NCI-H82 (cell line): ENCODE measurements at places on chromosomes 6 and 20.

DNA sequence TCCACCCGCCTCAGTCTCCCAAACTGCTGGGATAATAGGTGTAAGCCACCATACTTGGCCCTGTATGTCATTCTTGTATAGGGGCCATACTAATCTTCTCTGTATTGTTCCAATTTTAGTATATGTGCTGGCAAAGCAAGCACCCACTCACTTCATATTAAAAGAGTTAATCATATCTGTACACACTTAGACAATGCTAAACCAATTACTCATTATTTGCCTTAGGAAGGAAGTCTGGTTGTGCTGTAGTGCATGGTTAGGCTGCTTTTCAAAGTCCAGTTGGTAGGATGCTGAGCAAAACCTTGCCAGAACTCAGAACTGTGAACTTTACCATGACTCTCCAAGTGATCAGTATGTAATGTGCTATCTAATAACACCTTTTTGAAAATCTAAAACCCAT, 88.6 kb downstream of the LIN28B start:
- DNase-seq = no peak

GRCh38 chr6:154878871-154879491, 116.1 kb upstream of the TIAM2 start:
- no peak for DNase-seq

- peak; percentile 53 for DNase-seq
These were observed 909 bp upstream of the NUDT3 start for GRCh38 chr6:34393191-34393965.

- DNase-seq = no peak
These were observed 73.5 kb upstream of the SCGN start for GRCh38 chr6:25578538-25578937.

GRCh38 chr6:87561017-87561416, 28.8 kb downstream of the RARS2 start:
- no peak for DNase-seq

- DNase-seq = no peak
These were observed 72.5 kb downstream of the ITCH start for GRCh38 chr20:34435589-34435988.

GRCh38 chr20:40941133-40941610, 87.5 kb upstream of the TOP1 start:
- DNase-seq = no peak

- peak; percentile 47 for DNase-seq
These were observed 43.2 kb upstream of the GABRR1 start for GRCh38 chr6:89260310-89260709.

GRCh38 chr20:38799203-38799602, 6.3 kb upstream of the PPP1R16B start:
- no peak for DNase-seq

DNA sequence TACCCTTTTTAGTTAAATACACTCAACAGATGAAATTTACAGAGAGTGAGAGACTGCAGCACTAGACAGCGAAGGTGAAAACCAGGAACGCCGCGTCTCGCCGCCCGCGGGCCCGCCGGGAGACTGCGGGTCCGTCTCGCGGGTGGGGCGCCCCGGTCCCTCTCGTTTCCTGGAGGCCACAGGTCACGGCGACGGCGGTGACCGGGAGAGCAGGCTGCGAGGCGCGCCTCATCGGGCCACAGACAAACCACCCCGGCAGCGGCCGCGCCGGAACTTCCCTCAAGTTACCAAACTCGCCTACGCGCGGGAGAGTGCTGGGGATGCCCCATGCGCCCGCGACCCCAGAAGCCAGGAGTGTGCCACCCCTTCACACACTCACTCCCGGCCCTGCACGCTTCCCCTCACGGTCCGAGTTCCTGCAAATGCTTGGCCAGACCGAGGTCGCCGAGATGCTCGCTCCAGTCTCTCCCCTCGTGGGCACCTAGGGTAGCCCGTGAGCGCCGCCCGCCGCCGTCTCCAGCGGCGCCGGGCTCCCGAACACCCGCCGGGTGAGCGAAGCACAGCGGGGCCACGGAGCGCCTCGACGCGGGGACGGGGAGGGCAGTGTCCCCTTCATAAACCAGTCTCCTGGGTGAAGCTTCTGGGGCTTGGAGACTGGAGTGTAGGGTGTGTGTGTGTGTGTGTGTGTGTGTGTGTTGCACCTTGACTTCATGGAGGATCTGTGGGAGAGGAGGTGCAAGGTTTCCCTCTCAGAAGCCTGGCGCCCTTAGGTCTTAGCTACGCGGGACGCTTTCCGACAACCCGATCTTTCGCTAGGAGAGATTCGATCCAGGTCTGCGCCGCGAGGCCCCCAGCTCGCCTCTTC, 1.4 kb downstream of the BACH2 start:
- DNase-seq = peak; percentile 49

DNA sequence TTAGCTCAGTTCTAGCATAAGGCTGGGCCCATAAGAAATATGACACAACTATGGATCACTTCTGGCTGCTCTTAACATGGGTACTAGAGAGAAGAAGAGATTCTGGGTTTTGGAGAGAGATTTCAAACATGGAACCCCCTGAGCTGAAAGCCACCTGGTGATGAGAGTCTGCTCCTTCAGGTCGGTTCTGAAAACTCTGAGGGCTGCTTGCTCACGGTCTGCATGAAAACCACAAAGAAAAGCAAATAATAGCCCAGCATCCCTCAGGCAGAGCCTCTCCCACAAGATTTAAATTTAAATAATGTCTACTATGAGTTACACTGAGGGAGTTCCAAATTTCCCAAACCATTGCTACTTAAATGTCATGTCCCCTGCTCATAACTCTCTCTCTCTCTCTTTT, 301.5 kb downstream of the BMP7 start:
- no peak for DNase-seq

DNA sequence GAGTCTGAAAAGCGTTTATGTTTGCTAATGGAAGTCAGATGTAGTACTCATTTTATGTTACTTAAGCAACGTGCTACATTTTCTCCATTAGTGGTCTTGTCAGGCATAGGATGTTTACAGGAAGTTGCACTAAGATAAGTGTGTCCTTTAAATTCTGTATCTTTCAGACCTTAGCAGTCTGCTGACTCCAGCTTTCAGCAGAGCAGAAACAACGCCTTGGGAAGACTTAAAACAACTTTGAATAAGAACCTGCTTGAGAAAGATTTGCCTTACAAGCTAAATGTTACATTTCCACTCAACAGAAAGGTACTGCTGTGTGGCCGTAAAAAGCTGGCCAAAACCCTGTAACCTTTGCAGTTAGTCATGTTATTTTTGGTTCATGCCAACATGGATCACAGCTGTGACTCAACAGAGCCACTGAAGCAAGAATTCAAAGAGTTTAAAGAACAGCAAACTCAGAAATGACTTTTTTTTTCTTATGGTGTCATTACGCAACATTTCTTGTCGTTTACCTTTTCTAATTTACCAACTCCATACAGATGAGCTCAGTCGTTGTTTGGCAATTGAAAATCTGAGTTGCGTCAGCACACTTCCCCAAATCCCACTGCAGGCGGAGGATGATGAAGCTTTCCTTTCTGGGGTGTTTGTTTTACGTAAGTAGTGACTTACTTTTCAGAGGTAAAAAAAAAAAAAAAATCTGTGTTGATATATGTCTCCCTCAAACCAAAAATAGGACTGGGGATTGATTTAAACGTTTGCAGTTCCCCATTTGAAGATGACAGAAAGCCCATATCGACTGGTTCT, 27.9 kb upstream of the BMP6 start:
- DNase-seq = no peak

GRCh38 chr6:43608807-43609206, 20.3 kb downstream of the GTPBP2 start:
- DNase-seq = no peak

- no peak for DNase-seq
These were observed 85.3 kb downstream of the DCDC2 start for GRCh38 chr6:24272553-24272952.

DNA sequence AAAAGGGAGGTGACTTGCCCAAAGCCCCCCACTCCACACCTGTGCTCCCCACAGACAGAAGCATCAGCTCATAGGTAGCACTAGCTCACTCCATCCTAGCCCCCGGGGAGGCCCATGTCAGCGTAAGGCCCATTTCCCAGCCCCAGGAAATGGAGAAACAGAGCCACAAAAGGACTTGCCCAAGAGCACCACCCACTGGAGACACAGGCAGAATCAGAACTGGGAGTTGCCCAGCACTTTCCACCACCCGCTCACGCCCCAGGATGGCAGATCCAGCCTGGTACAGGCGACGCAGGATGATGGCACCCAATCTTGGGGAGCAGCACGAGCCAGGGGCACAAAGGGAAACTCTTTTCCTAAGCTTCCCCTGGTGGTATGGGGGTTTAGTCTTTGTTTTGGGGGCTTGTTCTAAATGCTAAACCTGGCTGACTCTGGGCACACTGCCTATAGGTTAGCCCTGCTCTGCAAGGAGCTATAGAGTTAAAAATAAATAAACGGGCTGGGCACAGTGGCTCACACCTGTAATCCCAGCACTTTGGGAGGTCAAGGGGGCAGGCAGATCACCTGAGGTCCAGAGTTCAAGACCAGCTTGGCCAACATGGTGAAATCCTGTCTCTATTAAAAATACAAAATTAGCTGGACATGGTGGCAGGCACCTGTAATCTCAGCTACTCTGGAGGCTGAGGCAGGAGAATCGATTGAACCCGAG, 11.8 kb downstream of the C20orf203 start:
- DNase-seq = no peak

- peak; percentile 50 for DNase-seq
These were observed 151.6 kb upstream of the PTPRK start for GRCh38 chr6:128672023-128672422.

DNA sequence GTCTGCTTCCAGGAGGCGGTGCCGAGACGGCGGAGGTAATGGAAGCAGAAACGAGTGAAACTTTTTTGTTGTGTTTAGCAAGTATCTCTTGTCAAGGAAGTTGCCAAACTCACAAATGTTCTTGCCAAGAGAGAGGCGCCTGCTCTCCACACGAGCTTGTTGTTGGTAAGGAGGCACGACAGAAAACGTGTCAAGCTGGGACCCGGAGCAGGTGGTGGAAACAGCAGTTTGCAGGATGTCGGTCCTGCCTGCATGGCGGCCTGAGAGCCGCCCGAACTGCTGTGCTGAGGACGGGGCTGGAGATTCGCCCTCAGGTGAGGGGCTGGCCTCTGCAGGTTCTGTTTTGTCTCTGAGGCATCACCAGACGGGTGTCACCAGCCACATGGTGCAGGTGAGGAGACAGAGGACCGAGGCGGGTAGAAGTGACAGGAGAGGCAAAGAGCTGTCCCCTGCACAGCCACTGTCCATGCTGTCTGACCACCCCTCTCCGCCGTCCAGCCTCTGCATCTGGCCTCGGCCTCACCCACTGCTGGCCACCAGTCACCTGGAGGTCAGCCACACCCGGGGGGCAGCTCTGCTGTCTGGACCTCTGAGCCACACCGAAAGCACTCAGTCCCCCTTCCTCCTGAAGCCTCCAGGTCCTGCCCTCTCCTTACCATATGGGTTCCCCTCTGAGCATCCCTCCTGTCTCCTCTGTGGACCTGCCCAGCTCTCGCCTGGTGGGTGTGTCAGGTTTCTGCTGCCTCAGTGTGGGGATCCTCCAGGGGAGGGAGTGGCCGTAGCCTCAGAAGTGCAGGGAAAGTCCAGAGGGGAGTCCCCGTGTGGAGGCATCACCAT, 261.5 kb downstream of the TAF4 start:
- no peak for DNase-seq

- peak; percentile 61 for DNase-seq
These were observed 99.1 kb upstream of the KCNQ5 start for GRCh38 chr6:72522735-72523141.

GRCh38 chr6:125821825-125822281, 31.1 kb downstream of the NCOA7 start:
- DNase-seq = no peak

DNA sequence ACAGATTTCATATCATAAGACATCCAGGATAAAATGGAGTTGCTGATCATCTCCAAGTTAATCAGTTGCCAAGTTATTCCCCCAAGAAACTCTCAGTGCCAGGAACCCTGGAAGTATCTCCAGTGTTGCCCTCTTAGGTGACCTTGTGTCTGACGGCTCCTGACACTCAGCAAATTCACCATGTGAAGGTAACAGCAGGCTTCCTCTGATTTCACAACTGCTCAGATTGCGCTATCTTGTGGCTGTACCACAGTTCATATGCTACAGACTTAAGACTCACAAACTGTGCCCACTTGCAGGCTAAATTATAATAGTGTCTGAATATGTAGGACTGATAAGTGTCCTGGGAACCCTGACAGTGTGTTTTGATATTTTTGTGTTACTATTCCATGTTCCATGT, 186.6 kb upstream of the OPRM1 start:
- no peak for DNase-seq

DNA sequence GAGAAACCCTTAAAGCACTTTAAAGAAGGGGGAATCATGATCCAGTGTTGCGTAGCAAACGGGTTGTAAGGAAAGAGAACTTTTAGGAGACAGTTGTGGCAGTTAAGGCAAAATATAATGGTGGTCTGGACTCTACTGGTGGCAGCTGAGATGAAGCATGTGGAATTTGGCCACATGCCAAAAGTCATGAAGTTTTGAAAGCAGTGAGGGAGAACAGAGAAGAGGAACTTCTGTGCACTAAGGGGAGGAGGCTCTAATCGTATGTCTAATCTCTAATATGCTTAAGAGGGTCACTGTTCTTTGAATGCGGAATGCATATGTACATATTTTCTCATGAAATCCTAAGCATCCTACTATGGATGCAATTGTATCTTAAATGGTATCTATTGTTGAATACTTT, 91.5 kb downstream of the RIMS1 start:
- peak; percentile 54 for DNase-seq

DNA sequence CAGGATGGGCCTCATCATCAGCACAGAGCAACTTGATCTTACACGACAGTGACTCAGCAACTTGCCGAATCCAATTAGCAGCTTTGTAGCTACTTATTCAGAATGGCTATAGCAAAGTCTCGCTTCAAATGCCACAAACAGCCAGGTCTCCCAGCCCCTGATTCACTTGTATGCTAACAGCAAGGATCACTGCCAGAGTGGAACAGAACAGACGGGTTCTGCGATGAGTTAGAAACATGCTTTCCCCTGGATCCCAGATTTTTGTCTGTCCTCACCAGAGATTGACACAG, 254.4 kb downstream of the NRN1 start:
- peak; percentile 99 for DNase-seq

GRCh38 chr6:124577734-124578281, 384.4 kb upstream of the RNF217 start:
- no peak for DNase-seq

DNA sequence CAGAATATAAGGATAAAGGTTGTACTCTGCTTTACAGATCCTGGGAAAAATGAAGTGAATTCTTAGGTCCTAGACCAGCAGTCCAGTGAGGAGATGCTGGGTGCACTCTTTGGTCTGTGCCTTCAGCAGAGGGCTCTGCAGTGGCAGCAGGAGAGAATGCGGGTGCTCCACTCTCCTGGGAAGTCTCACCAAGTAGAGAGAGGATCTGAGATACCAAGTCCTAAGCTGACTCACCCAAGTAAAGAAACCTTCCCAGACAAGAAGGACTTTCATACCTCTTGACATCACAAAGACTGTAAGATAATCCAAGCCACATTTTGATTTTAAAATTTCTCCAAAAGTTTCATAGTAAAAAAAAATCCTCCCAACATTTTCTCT, 116.9 kb upstream of the EMILIN3 start:
- no peak for DNase-seq

DNA sequence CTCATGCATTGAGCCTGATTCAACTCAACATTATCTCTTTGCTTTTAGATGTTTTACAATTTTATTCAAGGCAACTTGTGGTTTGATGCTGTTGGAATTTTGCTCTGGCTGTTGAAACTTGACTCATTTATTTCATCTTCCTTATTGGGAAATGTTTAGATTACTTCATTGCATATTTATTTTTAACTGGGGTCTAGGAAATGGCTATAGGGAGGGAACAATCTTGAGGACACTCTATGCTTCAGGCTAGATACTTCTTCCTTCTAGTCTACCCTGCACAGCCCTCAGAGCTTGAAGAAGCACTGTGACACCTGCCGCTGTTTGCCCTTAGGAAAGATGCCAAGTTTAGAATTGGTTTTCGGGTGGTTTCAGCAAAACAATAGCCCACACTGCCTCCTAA, 183.4 kb downstream of the ADGRG6 start:
- DNase-seq = no peak
